ENCODE measurements at places on chromosomes 2 and 18.

DNA sequence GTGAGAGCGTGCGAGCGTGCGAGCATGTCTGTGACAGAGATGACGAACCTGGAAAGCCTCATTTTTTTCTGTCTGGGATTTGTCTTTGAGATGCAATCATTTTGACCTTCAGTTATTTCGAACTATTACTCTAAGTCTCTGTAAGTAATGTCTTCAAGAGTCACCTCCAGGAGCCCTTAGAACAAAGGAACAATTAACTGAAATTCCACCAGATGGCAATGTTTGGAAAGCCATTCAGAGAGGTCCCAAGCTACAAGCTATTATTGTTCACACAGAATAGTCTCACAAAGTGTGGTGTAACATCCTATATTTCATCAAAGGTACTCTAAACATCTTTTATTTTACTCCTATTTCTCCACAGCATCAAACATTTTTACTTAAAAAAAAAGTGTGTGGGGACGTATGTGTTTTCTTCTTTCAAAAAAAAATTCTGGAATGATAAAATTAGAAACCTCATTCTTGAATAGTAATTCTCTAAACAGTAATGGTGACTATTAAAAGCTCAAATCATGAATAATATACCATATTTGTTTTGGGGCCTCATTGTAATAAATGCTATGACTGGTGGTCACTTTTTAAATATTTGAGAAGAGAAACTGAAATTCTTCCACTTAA is 35.1 kb upstream of the MAPRE2 start:
- DNase-seq, result peak; percentile 76

- no peak for DNase-seq
These were observed 33.4 kb downstream of the TRABD2A start for GRCh38 chr2:84847326-84848050.

DNA sequence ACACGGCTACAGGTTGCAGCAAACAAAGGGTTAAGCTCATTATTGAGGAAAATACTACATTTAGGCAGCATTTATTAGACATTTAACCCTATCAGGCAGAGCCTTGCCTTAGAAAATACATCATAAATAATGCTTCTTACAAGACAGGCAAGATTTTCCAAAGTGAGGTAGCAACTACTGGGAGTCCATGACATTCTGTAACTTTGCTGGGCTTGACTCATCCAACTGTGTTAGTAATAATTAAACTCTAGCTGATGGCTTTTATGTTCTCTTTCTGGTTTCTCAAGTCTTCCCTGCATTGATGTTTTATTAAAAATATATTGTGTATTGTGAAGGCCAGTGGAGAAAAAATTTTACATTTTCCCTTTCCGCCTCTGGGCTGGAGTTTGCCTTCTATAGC is 291.3 kb downstream of the AFF3 start:
- DNase-seq, result no peak

DNA sequence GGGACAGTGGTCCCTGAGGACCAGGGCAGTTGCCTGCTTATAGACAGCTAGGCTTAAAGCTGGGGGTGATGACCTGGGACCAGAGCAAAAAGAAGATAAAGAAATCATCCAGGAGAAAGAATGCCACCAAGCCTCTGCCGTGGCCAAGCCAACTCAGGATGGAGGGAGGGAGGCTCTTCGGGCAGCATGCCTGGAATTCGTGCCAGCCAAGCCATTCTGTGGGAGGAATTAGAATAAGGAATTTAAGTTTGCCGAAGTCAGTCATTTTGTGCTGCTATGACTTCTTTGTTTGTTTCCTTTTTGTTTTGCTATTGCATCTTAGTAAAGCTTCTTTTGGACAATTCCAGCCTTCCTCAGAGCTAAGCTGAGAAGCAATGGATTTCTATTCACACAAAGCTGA is 124.1 kb downstream of the EN1 start:
- DNase-seq, result no peak

- DNase-seq, result no peak
These were observed 950.6 kb downstream of the TRIB2 start for GRCh38 chr2:13667415-13667757.

DNA sequence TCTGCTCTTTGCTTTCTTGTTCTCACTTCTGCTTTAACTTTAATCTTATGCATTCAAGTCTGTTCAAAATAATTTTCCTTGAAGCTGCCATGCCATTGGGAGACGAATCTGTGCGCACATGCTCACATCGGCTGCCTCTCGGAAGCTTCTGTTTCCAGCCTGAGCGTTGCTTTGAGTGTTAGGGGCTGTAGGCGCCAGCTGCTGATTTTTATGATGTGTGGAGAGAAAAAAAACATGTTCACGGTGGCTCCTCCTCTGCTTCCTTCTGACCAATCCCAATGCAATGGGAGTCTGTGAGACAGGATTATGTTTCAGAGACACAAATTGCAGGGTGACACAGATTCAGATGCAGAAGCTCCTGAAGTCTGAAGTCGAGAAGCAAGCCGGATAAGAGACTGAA is at the start of gene MC4R:
Gene MC4R (minus strand): TSS at position 180 of the 400 bp plus-strand sequence. CDS start 426 bp downstream, outside the sequence.
- DNase-seq, result no peak

DNA sequence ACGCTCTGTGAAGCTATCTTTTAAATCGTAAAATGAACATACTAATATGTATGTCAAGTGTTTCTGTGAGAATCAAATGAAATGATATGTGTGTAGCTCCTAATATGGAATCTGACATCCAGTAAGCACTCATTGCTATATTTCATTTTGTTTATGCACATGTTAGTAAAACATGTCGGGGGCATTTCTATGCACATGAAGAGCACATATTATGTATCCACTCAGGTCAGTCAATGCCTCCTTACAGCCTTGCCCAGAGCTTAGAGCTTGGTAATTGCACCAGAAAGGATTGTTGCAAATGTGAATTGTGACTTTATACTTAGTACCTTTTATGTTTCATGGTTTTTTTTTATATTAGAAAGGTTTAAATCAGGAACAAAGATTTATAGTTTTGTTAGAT is 463.7 kb upstream of the HNMT start:
- no peak for DNase-seq

- no peak for DNase-seq
These were observed 79.1 kb downstream of the CACNB4 start for GRCh38 chr2:152019732-152020131.

- no peak for DNase-seq
These were observed 150.6 kb downstream of the ZNF236 start for GRCh38 chr18:76972846-76973519.

- no peak for DNase-seq
These were observed 375.5 kb downstream of the ZNF521 start for GRCh38 chr18:24976502-24976901.

DNA sequence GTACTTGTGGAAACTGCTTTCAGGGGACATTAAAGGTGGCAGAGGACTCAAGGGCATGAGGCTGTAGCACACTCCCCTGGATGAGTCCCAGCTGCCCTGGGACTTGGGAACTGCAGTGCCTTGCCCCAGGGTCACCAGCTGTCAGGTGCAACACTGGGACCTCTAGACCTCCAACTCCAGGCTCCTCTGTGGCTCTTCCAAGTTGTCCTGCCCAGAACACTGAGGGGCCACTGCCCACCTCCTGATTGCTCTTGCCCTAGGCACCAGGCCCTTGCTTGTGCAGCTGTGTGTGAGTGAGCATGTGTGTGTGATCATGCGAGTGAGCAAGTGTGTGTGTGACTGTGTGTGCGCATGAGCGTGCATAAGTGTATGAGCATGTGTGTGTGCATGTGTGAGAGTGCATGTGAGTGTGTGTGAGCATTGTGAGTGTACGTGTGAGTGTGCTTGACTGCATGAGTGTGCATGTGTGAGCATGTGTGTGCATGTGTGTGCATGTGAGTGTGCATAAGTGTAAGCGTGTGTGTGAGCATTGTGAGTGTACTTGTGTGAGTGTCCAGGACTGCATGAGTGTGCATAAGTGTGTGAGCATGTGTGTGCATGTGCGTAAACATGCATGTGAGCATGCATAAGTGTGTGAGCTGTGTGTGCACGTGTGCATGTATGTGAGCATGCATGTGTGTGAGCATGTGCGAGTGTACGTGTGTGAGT is 301.5 kb downstream of the NDUFA10 start:
- no peak for DNase-seq

DNA sequence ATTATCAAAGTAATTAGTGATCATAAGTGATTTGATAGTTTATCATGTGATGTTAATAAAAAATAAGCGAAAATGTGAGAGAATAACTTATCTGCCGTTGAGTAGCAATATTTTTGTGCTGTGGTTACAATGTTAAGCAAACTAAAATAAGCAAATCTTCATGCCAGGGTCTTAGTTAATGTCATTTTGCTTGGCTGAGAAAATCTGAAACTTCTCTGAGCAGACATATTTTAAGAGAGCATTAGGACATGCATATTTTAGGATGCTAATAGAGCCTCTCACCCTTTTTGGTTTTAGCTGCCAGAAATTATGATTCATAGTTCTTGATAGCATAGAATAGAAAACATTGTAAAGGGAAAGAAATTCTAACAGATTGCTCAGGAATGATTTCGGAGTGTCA is 233.5 kb upstream of the ZEB2 start:
- DNase-seq, result no peak

DNA sequence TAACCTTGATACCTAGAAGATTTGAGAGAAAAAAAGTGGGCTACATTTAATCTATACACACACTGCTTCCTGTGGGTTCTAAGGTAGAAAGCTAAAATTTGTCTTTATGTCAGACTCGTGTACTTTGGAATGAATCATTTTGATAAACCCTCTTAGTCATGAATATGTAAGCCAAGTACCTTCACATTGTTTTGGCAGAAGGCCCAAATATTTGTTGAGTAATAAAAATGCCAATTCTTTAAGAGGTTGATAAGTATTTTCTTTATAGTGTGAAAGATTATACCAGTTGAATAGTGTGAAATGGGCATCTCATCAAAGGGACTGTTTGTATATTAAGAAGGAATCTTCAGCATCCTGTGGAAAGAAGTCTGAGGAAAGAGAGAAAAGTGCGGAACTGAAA is 1464.7 kb upstream of the ZEB2 start:
- DNase-seq, result no peak

DNA sequence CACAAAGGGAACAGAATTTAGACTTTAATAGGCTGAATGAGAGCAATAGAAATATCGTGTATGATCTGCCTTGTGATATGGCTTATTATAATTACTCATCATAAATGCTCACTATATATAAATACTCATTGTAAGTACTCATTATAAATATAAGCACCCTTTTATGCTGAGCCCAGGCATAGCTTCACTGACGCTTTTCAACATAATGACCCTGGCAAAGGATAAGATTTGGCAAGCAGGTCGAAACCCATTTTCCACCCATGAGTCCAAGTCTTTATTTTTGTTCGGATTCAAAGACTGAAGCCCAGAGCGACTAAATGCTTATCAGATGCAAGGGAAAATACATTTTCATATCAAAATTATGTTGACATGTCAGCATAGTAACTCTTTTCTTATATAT is 500.4 kb downstream of the SLC4A3 start:
- no peak for DNase-seq

- DNase-seq, result no peak
These were observed 142.8 kb upstream of the ALPP start for GRCh38 chr2:232235716-232236115.

DNA sequence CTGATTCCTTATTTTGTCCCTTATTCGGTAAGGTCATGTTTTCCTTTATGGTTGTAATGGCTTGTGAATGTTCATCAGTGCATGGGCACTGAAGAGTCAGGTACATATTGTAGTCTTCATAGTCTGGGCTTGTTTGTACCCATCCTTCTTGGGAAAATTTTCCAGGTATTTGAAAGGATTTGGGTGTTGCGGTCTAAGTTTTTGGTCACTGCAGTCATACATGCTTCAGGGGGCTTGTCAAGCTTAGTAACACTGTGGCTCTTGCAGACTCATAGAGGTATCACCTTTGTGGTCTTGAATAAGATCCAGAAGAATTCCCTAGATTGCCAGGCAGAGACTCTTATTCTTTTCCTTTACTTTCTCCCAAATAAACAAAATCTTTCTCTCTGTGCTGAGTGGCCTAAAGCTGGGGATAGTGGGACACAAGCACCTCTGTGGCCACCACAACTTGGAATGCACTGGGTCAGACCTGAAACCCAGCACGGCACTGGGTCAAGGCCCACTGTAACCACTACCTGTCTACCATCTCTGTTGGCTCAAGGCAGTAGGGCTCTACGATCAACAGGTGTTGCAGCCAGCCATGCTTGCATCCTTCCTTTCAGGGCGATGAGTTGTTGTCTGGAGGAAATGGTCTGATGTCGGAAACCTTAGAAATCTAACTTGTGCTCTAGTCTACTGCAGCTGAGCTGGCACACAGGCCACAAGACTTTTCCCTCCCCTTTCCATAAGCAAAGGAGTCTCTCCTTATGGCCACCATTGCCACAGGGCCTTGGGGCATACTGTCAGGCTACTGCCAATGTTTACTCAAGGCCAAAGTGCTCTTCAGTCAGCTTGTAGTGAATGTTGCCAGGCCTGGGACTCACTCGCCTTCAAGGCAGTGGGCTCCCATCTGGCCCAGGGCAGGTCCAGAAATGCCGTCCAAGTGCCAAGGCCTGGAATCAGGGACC is 21.5 kb downstream of the IL1RN start:
- DNase-seq, result no peak

DNA sequence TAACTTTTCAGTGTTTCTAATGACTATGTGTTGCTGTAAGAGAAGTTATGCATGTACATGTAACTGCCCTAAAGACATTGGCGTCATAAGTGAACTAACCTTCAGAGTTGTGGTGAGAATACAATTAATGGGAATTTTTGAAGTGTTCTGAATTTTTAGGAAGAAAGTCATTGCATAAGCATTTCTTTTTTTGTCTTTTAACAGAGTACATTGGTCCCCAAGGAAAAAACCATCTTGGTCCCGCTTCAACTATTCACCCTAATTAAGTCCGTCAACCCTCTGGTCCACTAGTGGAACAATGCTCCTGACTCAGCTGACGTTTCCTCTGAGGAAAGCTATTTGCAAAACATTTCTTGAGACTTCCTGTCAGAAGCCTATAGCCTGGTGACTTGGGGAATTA is 41.1 kb upstream of the VIT start:
- DNase-seq, result no peak

- DNase-seq, result no peak
These were observed 39.1 kb downstream of the KLHL29 start for GRCh38 chr2:23423873-23424680.

GRCh38 chr2:27186613-27187345 is 25.1 kb upstream of the ATRAID start:
- no peak for DNase-seq

- no peak for DNase-seq
These were observed 114.7 kb upstream of the STON1 start for GRCh38 chr2:48414980-48415835.

GRCh38 chr2:165561516-165561915 is 92.0 kb downstream of the CSRNP3 start:
- no peak for DNase-seq

- no peak for DNase-seq
These were observed 199.2 kb downstream of the KLHL29 start for GRCh38 chr2:23584054-23584745.

DNA sequence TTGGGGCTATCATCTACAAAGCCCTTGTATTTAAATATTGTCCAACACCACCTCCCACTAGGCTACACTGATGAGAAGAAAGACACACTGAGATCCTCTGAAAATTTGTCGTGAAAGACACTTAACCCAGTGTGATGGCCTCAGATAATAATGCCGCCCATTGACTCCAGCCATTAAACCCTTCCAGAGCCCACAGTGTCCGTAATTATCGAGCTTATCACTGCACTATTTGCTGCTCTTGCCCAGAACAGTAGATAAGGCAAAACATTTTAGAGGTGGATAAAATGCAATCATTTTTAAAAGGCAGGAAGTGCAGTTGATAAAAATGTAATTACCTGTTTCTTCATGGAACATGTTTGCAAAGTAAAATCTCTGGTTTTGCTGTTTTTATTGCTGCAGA is 121.3 kb upstream of the DDX18 start:
- no peak for DNase-seq

- DNase-seq, result no peak
These were observed 20.2 kb upstream of the ERMN start for GRCh38 chr2:157345647-157346389.

GRCh38 chr18:55513161-55513560 is 74.8 kb downstream of the TCF4 start:
- no peak for DNase-seq

All from CD4-positive, alpha-beta T cell treated with Interleukin-17A for 1 hour (primary cell).